Right forelimb (tissue), 1 donor: ENCODE measurements at places on chromosomes 1 and 21.

DNA sequence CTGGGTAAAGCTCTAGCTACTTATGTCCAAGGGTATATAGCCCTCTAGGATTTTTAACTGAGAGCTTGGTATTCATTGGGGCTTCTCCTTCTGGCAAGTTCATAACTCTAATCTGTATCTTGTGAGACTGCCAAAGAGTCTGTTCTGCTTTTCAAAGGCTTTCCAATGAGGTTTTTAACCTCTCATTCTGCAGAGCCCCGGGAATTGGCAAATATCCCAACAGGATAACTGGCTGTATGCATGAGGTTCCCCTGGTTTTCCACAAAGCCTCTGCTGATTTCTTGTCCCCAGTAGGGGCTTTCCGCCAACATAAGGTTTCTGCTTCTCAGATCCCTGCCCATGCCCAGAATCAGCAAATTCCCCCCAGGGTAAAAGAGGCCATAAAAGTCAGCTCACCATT lies 40.9 kb downstream of the RPL5 start:
- DNase-seq, result no peak

- DNase-seq, result no peak
These were observed at the start of gene CTSS for GRCh38 chr1:150765296-150765976. TSS of gene CTSS (minus strand) at chr1:150765778. CDS start at chr1:150764763, 1,015 bp downstream.

GRCh38 chr1:226410958-226411357 lies 3.1 kb upstream of the PARP1 start:
- no peak for DNase-seq

- DNase-seq, result no peak
These were observed 918.8 kb upstream of the TMPRSS15 start for GRCh38 chr21:19322360-19322759.

DNA sequence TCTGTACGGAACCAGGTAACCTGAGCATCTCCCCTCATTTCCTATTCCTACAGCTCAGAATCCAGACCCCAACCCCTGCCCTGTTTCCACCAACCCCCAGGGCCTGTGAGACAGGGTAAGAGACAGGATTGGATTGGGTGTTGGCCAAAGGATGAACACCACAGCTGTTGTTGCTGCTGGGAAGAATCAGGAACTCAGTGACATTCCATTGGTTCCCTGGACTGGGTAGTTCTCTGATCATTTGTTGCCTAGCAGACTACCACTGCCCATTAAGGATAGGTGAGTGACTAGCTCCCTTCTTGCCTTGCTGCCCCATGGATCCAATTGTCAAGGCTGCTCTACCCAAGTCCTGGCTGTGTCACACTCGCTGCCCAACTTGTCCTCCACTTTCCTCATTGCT lies 10.0 kb downstream of the NCSTN start:
- DNase-seq, result no peak

- DNase-seq, result no peak
These were observed 351.3 kb upstream of the RUNX1 start for GRCh38 chr21:35400233-35400939.

- no peak for DNase-seq
These were observed 2.7 kb upstream of the COL16A1 start for GRCh38 chr1:31706384-31707058.

DNA sequence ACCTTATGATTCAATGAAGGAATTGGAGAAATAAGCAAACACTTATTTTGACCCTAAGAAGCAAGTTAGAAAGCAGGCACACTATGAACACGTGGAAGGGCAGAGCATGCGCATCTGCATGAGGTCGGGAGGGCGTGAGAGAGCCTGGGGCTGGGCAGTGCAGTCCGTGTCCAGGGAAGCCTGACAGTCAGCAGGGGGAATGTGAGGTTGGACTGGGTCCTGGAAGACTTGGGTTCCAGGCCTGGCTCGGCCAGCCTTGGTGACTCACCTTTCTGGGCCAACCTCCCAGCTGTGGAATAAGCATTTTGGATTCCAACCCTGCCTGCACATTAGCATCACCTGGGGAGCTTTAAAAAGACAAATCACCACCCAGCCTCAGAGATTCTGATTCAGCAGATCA lies 26.6 kb upstream of the LMX1A start:
- peak; percentile 81 for DNase-seq

DNA sequence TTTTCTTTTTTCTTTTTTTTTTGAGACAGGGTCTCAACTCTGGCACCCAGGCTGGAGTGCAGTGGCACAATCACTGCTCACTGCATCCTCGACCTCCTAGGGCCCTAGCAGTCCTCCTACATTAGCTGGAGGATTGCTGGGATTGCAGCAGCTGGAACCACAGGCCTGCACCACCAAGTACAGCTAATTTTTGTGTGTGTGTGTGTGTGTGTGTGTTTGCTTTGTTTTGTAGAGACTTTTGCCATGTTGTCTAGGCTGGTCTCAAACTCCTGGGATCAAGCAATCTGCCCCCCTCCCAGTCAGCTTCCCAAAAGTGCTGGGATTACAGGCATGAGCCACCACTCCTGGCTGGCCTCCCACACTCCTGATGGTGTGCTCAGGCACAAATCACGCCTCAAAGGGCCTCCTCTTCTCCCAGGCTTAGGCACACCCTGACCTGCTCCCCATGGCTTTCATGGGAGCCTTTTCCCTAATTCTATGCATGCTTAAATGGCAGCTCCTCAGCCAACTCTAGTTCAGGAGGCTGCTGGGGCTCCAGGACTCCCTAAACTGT lies 9.4 kb downstream of the FAM229A start:
- DNase-seq, result no peak

GRCh38 chr1:37471345-37472231 lies 2.8 kb upstream of the ZC3H12A start:
- DNase-seq, result no peak

DNA sequence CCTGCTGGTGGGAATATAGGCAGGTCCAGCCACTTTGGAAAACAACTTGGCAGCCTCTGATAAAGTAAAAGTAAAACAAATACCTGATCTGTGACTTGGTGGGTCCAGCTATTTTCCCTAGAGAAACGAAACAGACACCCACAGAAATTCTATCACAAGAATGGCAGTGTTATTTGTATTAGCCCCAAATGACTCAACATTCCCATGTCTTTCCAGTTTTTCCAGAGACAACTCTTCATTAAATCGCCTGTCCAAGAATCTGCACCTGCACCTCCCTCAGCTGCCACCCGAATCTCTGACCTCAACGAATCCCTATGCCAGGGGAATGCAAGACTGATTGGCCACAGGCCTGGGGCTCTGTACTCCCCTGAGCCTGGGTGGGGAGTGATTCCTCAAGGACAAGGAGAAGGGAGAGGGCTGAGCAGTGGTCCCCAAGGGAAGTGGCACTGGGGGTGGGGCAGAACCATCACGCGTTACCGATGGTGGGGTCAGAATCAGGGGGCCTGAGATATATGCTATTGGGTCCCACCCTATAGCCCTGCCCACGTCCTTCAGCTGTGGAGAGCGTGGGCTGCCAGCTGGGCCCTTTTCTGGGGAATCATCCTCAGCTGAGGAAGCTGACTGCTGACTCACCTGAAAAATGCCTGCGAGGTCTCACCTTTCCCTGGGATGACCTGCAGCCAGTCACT lies 553.0 kb downstream of the PTPRU start:
- no peak for DNase-seq

DNA sequence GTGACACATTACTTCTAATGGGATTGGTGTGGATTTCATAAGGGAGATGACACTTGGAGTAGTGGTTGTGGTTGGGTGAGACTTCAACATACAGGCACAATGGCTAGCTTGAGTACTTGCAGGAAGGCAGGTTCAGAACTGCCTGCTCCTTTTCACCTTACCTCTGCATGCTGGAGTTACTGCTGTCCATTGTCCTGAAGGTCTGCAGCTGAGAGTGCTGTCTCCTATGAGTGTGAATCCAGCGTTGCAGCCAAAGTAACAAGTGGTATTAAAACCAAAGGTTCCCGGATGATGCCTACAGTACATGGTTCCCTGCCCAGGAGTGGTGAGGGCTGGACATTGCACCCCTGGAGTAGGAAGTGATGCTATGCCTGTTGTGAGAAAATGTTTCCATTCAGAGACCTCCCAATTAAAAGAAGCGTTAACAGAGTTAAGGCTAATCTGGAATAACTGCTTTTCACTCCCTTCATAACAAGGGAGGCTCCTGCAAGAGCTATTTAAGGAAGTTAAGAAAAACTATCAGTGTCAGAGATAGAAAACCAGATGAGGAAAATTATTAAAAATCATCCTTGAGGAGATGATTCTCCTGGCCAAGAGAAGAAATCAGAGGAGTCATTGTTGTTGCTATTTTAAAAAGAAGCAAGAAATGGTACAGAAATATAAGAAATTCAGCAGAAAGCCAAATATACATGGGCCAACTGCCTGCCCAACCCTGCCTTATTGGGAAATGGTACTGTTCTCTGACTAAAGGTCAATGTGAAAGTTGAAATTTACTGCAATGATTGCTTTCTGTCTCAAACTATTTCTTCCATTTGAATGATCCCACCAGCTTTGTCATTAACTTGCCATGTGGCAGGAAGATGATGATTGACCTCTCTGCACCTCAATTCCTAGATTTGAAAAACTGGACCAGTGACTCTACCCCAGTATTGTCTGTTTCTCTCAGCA lies 9.8 kb upstream of the F5 start:
- no peak for DNase-seq

- no peak for DNase-seq
These were observed 8.1 kb downstream of the F5 start for GRCh38 chr1:169577981-169578738.

DNA sequence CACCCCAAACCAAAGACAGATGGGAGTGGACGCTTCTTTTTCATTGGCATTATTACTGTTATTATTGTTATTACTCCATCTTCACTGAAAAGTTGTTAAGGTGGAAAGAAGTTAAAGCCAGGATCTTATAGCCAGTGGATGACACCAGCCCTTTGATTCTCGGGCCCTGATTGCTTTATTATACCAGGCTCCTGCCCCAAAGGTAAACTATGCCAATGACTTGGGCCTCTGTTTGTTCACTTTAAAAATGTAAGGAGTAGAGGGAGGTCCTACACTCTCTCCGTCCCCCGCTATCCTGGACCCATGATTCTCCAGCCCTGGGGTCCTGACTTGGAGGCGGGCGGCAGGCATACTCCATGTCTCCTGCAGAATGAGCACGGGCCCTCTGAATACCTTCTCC lies 106.8 kb downstream of the TOMM20 start:
- DNase-seq, result no peak

DNA sequence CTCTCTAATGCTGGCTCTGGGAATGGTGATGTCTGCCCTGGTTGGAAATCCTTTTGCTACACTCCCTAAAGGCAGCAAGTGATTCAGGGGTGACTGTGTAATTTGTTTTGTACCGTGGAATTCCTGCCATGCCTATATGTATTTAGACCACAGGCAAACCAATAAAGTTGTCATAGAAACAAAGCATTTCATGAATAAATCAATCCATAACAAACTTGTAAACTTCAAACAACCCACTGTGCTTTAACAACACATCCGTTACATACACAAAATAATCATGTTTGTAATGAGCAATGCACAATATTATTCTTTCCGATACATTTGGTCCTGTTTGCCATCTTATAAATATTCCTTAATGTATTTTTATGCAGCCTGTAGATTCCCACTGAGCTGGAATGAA lies 330.3 kb upstream of the SNX7 start:
- DNase-seq, result no peak

GRCh38 chr1:29836651-29837646 lies 600.6 kb downstream of the PTPRU start:
- peak; percentile 28 for DNase-seq

- DNase-seq, result no peak
These were observed 1.8 kb downstream of the RD3 start for GRCh38 chr1:211490038-211490678.

DNA sequence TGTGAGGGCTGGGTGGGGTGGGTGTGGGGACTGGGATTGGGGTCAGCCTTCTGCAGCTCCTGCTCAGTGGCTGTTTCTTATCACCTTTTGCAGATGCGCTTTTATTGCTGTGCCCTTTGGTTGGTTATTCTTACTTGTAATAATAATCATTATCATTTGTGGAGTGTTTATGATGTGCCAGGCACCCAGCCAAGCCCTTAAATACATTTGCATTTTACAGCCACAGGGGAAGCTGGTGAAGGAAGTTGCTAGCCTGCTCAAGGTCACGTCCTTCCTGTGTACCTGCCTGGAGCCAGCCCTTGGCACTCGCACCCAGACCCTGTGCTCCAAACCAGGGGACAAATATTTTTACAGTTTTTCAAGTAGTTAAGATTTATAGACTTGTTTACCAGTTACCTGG lies 144.0 kb downstream of the PGBD5 start:
- DNase-seq, result no peak

GRCh38 chr1:77288275-77288674 lies 6.5 kb downstream of the AK5 start:
- DNase-seq, result no peak

GRCh38 chr1:56132520-56132919 lies 446.8 kb downstream of the PLPP3 start:
- no peak for DNase-seq

DNA sequence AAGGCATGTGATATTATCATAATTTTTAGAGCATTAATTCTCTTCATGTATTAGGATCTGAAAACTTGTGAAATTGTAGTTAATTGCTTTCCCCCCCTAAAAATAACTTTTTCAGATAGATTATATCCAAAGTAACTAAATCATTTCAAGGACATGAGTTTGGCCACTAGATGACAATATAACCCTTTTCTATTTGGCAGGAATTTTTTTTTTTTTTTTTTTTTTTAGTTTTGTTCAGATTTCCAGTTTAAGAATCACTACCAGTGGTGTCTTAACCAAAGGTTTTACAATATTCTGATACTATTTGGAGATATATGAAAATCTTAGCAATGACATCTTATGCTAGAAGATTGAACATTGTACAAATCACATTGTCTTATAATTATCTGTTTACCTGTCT lies 370.8 kb downstream of the AMY1C start:
- no peak for DNase-seq

GRCh38 chr21:38351176-38351959 lies 94.6 kb downstream of the KCNJ15 start:
- no peak for DNase-seq

DNA sequence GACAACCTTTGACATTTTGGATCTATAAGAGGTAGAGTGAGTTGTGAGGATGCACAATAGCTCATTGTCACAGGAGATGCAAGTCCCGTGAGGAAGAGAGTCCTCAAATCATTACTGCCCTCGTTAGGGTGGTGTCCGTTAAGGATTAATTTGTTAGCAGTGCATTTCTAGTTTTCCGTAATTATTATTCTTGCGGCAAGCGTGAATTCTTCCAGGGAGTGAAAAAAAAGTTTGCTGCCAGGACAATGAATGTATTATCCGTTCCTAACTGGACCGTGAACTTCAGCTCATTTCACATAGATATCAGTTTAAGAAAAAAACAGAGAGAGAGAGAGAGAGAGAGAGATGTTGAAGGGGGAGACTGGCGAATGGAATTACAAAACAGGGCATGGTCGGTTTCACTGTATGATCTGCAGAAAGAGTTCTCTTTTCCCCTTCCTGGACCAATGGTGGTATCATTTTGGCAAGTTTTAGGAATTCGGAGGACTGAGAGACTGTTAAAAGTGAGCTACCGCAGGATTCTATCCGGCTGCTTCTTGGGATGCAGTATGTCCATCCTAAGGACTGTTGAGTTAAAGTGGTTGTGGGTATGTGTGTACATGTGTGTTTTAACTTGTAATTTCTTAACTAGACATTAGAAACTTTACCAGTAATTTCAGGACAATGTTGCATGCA lies 216.0 kb upstream of the NFIA start:
- no peak for DNase-seq

GRCh38 chr1:244409701-244410100 lies 42.0 kb downstream of the ADSS2 start:
- no peak for DNase-seq
